ENCODE measurements at places on chromosomes 6 and 20.

DNA sequence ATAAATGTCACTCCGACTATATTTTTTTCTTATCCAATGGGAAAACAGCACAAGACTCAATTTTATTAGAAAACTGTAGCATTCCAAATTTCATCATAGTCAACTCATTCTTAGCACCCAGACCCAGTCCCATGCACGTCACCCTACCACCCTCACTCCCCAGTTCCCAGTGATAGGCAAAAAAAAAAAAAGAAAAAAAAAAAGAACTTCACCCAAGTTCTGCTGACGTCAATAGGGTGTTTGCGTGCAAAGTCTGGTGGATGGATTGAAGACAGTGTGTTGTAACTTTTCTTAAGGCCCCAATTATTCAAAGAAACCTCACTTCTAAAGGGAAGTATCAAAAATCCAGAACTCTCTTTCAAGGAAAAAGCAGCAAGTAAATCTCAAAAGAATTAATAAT is 213.9 kb upstream of the PRDM1 start:
- DNase-seq = no peak

DNA sequence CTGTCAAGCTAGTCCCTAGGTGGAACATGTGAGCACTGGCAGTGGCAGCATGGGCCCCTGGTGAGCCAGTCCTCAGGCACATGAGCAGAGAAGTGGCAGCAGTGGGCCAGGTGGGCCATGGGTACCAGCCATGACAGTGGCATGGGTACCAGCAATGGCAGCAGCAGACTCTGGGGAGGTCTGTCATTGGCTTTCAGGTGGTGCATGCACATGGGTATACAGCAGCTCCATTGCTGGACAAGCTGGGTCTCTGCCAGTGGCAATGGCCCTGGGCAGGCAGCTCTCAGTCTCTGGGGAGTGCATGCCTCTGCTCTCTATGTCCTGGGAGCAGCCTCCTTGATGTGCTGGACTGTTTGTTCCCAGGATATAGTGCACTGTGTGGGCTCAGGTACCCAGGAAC is 65.3 kb downstream of the KAT14 start:
- no peak for DNase-seq

GRCh38 chr20:31596831-31597480 is 8.1 kb upstream of the ID1 start:
- no peak for DNase-seq

GRCh38 chr6:71544906-71545305 is 256.3 kb downstream of the OGFRL1 start:
- peak; percentile 31 for DNase-seq

DNA sequence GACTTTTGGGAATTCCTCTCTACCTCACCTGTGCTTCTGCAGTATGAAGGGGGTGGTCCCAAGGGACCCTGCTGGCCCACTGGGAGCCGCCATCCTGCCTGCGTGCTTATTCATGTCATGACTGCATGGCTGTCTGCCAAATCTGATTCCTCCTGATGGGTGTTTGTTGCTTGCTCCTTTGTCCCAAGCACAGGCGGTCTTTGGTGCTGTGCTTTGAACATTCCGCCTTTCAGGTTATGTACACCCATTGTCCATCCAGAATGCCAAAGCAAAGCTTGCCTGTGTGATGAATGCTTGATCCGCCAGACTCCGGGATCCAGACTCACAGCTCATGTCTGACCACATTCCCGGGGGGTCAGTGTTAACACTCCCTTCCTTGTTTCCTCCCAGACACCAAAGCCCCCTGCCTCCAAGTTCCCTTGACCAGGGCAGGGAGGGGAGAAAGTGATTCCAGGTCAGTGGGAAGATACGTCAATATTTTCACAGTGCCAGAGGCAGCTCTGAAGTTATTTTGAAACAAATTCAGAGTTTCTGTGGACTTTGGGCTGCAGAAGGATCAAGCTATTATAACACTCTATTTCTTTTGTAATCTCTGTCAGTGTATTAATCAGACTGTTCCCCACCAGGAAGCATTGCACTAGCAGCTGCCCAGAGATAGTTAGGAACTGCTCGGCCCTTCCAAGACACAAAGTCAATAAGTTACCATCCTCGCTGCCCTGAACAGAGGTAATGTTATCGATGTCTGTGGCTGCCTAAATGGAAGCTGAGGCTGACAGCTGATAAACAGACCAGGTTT is 9.5 kb downstream of the DAAM2 start:
- DNase-seq = no peak

DNA sequence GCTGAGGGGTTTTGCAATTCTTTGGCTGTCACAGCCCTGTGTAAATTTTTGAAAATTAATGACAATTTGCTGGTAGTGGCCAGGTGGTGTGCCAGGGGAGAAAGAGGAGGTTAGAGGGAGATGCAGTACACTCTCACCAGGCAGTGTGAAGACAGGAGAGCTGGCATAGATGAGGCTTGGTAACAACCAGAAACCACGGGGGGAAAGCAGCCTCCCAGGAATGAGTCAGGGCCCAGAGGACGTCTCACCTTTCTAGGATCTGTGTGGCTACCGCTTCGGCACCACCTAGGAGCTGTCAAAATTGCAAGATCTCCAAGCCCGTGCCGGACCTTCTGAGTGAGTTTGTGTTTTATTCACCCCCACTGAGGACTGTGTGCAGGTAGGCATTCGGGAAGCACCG is 171.4 kb downstream of the PACRG start:
- no peak for DNase-seq

GRCh38 chr20:19973961-19974629 is 43.1 kb upstream of the NAA20 start:
- peak; percentile 86 for DNase-seq

- DNase-seq = peak; percentile 4
Measured at GRCh38 chr6:137017081-137017480, 27.7 kb downstream of the IL20RA start.

DNA sequence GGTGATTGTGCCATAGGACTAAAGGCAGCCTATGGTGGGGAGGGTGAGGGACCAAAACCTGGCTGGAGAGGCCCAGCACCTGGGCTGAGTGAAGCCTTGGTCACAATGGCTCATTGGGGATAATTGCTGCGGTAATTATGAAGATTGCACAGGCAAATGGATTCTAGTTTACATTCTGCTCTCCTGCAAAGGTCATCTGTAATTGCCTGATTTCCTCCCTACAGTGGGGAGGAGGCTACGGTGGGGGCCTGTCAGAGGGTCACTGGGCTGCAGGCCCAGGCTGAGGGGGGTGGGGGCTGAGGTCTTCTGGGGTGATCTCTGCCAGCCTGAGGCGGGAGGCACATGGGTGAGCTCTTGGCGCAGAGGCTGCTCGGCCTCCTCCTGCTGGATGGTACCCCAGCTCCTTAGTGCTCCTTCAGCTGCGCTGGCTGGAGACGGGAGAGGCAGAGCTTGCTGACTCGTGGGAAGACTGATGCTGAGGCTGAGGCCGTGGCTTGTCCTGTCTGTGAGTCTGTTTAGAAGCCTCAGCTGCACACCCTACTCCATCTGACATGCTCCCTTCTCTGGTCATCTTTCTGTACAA is 30.3 kb downstream of the PACSIN1 start:
- no peak for DNase-seq

GRCh38 chr6:56541741-56542360 is 100.8 kb downstream of the DST start:
- no peak for DNase-seq

GRCh38 chr6:129921169-129921817 is 60.2 kb upstream of the TMEM244 start:
- DNase-seq = no peak

- no peak for DNase-seq
Measured at GRCh38 chr20:47351643-47352331, 4.7 kb downstream of the ZMYND8 start.

GRCh38 chr6:26613201-26613600 is 16.4 kb downstream of the ABT1 start:
- DNase-seq = no peak

DNA sequence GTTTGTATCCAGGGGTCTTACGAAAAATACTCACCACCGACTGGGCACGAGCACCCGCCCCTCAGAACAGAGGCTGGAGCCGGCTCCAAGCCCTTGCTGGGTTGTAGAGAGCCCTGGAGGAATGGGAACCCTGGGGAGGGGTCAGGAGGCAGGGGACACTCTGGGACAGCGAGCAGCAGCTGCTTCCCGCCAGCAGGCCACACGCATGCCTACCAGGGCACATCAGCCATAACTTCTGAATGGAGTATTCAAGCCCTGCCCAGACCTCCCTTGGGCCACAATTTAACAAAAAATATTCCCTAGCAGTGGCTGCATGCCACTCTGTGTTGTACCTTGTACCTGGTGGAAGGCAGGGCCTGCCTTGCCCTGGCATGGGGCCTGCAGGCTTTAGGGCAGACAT is 31.6 kb upstream of the CD93 start:
- DNase-seq = no peak

GRCh38 chr6:21438986-21439352 is 154.6 kb upstream of the SOX4 start:
- peak; percentile 20 for DNase-seq

DNA sequence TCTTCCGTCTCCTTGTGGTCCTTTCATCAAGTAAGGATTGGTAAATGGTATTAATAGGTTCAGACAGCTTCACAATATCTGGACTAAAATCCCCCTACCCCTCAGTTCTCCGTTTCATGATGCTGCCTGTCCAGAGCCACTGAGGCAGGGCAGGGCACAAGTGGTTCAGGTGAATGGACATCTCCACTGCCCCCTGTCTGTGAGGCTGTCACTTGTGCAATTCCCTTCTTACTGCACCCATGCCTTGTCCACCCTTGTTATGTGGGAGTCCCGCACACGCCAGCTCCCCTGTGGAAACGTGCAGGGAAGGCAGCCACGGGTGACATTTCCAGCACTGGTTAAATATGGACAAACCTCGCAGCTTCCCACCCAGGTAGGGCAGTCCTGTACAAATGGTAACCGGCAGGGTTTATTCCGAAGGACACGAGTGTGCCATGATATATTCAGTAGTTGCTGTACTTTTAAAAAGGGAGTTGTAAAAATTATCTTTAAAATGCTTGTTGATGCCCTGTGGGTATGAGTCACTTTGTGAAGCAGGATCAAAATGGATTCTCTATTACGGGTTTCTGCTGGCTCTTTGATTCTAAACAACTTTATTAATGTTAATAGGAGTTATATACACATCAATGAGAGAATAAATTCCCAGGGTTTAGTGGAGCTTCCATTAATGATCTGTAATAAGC is 73.5 kb downstream of the FYN start:
- no peak for DNase-seq

- DNase-seq = peak; percentile 81
Measured at GRCh38 chr6:14066782-14067406, 50.7 kb upstream of the CD83 start.

- peak; percentile 4 for DNase-seq
Measured at GRCh38 chr6:99458319-99458718, 33.2 kb upstream of the PNISR start.

- peak; percentile 9 for DNase-seq
Measured at GRCh38 chr6:90764001-90764400, 177.1 kb upstream of the MAP3K7 start.

DNA sequence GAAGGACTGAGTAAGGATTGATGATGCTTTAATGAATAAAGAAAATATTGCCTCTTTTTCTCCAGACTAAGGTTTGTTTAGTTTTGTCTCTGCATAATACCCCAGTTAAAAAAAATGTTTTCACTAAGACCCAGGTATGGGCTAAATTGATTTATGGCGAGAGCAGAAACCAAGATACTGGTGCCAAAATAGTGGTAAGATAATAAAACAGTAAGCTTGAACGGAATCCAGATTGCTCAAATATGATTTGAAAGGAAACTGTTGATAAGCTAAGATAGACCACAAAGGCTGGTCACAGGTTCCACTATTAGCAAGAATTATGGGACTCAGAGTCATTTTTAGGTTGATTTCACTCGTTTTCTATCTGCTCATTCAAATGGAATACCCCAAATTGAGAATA is 831.2 kb downstream of the EPHA7 start:
- no peak for DNase-seq

GRCh38 chr6:89952105-89952671 is 57.9 kb downstream of the GJA10 start:
- DNase-seq = no peak

- DNase-seq = no peak
Measured at GRCh38 chr6:53244958-53245357, 96.3 kb upstream of the GCM1 start.

DNA sequence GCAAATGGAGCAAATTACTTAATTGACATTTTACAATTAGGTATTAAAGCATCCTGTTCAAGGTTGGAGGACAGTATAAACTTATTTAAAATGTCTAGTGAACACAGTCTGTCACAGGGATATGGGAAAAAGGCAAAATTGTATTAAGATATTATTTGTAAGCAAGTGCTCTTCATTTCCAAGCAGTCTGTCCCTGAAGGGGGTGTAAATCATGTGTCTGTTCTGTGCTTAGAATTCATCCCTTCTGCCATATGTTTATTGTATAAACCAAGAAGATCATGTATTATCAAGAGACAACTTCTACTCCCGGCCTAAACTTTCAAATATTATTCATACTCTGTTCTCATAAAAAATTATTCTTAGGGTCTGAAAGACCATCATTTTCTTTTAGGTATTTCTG is 144.8 kb downstream of the BCKDHB start:
- no peak for DNase-seq

DNA sequence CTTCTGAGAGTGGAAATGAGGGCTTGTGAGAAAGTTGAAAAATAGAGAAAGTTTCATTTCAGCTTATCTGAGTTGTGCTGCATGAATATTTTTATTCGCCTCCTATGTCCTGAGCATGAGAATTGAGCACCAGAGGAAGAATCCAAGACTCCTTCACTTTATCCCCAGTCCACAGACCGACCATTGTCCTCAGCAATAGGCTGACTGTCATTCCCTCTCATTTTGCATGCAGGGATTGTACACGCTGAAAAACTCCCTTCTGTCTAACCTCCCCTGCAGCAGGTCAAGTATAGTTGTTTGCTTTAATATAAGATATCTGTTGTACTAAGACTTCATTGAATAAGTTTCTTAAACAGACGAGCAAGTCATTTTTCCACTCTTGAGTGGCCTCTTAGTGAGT is 437.6 kb downstream of the PRKN start:
- DNase-seq = no peak

GRCh38 chr6:150987371-150987828 is 121.9 kb downstream of the MTHFD1L start:
- no peak for DNase-seq

Measured in fibroblast of skin of abdomen (primary cell).